Stimulated activated CD4-positive, alpha-beta T cell treated with anti-CD3 and anti-CD28 coated beads, Interleukin-15, amount 100 ng/mL, for 1 hour (primary cell): ENCODE measurements at places on chromosomes 6 and 20.

- DNase-seq = no peak
These were observed 4.7 kb downstream of the GSTA4 start for GRCh38 chr6:52990342-52990741.

DNA sequence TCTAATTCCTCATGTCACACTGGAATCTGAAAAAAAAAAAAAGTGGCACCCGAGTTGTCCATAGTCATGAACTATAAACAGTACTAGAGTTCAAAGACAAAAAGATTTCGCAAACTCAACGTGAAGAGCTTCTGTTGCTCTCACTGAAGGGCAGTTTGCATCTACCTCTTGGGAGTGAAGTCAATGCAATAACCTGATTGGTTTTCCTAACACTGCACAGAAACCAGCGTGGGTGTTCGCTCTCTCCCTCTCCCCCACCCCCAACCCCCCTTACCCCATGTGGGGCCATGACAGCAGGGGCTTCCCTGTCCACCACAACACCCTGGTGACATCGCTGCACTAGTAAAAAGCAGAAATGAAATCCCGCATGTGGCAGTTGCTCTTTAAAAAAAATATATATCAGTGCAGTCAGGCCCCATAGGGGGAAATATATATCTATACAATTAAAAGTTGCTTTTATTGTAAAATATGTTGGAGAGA, 66.9 kb downstream of the GMPR start:
- DNase-seq = no peak

- DNase-seq = no peak
These were observed 28.3 kb upstream of the CSNK2A1 start for GRCh38 chr20:571754-572441.

DNA sequence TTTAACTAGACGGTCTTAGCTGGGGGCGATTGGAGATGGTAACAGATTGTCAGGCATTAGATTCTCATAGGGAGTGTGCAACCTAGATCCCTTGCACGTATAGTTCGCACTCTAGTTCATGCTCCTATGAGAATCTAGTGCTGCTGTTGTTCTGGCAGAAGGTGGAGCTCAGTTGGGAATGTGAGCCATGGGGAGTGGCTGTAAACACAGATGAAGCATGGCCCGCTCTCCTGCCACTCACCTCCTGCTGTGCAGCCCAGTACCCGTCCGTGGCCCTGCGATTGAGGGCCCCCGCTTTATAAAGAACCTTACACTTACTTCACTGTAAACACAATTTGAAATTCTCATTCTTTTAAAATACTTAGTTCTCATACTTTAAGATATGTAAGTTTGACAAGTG, 339.4 kb downstream of the CDH26 start:
- no peak for DNase-seq

- DNase-seq = no peak
These were observed 1.1 kb downstream of the MAPRE1 start for GRCh38 chr20:32820698-32821377.

- DNase-seq = no peak
These were observed 161.3 kb upstream of the GGTLC1 start for GRCh38 chr20:24149881-24150307.

DNA sequence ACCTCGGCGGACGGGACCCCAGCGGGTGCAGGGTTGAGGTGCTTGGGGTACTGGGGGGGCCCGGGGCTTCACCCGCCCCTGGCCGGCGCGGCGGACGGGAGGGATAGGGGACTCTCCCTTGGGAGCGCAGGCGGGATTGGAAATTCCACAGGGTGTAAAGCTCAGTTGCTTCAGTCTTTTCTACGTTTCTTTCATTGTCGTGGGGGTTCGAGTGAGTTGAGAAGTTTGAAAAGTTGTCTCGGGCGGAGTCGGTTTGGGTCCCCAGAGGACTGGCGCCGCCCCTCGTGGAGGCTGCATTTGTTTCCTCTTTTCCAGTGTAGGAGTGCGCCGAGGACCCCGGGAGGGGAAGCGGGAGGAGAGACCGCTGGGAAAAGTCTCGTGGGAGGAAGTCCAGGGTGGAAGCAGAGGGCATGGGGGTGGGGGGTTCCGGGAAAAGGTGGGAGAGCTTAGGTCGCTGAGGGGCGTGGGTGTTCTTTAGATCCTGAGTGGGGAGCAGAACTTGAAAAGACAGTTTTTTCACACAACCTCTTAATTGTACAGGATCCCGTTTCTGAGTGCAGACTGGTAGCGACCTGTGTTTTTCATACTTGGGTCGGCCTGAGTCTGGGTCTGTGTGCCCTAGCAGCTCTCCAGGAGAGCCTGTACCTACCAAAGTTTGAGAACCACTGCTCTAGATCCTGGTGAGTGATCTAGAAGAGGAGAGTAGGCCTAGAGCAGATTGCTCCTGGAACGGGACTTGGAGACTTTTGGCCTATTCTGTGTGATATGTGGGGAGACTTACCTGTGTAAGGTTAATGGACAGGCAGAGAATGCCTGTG, 495 bp downstream of the FAM83B start:
- DNase-seq = no peak

DNA sequence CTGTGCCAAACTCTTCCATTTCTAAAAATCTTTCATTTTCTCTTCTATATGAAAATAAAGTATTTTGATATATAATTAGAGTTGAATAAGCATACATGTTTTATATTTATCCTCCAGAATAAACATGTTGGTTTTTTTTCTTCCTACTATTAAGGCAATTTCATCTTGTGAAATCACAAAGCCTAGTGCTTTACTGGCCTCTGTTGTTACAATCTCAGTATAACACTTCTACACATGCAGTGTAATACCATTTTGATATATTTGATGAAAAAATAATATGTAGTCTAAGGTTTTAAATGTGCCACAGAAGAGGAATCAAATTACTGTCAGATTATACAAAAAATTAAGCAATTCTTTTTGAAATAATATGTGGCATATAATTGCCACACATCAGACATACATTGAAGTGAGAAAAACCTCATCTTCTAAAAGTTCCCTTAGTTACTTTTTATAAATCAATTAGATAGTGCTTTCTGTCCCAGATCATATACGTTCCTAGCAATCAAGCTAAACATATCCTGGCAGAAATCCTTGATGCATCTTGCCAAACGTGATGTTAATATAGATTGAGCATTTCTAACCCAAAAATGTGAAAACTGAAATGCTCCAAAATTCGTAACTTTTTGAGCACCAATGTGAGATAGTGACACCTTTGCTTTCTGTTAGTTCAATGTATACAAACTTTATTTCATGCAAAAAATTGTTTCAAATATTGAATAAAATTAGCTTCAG, 225.1 kb upstream of the MANEA start:
- DNase-seq = no peak

- DNase-seq = no peak
These were observed 135.2 kb upstream of the PREP start for GRCh38 chr6:105537981-105538578.

DNA sequence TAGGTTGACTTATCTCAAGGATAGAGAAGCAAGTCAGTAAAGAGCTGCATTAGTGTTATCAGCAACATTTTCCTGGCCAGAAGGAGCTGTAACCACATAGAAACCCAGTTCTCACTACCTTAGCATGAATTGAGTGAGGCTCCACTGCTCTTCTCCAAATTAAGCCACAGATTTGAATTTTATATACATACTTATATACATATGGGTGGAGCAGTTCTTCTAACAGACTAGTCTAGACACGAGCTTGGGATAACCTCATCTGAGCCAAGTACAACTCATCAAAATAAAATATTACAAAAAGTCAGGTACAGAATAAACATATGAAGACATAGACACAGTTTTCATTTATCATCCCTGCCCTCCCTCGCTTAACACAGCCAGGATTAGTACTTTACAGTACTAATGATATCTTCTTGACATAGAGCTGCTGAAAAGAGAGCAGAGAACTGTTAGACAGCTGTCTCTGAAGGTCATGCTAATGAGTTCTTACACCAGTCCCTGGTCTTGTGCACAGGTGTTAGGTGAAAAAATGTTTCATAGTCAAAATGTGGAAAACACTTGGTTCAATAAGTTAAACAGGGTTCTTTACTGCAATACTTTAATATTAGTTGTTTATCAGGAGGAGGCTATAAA, 147.4 kb upstream of the HTR1E start:
- no peak for DNase-seq

DNA sequence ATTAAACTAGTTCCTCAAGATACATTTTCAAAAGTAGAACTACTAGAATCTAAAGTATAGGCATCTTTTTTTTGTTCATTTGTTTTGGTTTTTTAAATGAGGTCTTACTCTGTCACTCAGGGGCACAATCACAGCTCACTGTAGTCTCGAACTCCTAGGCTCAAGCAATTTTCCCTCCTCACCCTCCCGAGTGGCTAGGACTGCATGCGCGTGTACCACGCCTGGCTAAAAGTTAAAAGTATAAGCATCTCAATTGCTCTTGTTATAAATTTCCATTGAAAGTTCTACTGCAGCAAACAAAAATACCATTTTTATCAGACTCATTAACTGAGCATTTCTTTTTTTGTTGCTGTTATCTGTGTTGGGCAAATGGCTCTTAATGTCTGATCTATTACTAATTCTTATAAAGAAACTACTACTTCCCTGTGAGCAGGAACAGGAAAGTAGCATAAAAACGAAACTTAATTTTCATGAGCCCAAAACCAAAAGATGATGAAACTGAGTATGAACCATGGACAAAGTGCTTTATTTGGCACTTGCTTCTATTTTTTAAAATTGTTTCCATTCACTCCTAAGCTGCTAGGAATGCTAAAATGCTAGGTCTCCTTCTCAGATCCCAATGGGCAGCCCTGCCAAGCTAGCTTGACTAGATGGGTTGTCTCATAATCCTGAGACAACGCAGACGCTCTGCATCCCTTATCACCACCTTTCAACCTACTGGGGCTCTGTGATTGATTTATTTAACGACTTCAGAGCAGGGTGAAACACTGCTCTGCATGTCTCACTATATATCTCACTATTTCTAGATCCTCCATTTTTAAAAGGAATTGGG, 36.9 kb downstream of the TRPC4AP start:
- no peak for DNase-seq

DNA sequence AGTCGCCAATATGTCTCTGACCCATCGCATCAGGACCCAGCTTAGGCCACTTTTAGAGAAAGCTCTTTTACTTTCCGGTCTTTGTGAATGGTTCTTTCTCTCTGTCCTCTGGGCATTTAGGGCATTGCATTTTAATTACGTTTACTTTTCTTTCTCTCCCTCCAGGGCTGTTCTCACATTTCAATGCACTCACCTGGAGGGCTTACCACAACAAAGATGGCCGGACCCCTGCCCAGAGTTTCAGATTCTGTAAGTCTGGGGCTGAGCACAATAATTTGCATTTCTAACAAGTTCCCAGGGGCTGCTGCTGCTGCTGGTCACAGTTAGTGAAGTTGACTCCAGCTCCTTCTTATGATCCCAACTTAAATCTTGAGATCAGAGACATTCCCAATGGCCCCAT, 3.0 kb downstream of the ANKRD66 start:
- DNase-seq = no peak
